ENCODE measurements at places on chromosomes 11 and 22.

DNA sequence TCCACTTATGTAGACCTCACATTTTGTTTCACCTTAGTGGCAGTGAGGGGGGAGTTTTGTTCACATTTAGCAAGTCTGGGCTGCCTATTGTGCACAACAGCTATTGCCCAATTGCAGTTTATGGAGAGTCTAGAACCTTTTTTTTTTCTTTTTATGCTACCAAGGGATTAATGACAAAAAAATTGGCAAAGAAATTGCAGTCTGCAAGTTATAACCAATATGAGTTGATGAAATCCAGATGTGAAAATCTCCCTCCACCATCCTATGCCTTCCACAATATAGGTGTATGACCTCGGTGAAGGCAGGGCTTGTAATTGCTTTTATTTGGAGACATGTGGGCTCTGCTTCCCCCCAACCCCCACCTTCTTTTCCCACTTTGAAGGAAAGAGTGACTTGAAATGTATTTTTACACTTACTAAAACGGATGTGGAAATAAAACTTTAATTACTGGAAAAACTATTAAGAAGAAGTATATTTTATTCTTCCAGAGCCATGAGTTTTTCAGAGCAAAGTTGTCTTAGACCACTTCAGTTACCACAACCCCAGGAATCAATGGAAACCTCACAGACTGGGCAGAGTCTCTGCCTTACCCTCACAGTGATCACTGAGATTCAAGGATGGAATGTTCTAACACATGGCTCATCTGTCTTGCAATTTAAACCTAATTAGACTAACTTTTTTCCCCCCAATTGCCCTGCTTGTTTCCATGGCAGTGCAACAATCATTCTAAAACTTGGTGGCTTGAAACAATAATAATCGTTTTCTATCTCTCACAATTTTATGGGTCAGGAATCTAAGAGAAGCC is 120.8 kb upstream of the SLC5A12 start:
- DNase-seq, result no peak

GRCh38 chr11:7115780-7116179 is 27.0 kb downstream of the RBMXL2 start:
- no peak for DNase-seq

- no peak for DNase-seq
Measured at GRCh38 chr22:50307890-50308596, 597 bp upstream of the PLXNB2 start.

DNA sequence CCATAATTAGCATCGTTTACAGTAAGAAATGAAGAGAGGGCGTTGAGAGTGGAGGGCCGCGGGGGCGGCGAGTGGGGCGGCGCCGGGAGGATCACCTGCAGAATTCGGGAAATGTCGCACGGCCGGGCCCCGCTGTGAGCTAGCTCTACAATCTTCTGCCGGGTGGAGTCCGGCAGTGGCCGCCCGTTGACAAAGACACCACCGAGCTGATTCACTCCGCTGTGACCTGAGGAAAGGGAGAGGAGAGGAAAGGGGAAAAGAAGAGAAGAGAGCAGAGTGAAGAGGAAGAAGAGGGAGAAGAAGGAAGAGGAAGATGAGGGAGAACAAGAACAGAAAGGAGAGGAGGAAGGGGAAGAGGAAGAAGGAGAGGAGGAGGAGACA is 8.5 kb downstream of the PAX6 start:
- DNase-seq, result no peak

- no peak for DNase-seq
Measured at GRCh38 chr11:45761659-45762058, 43.3 kb upstream of the SLC35C1 start.

DNA sequence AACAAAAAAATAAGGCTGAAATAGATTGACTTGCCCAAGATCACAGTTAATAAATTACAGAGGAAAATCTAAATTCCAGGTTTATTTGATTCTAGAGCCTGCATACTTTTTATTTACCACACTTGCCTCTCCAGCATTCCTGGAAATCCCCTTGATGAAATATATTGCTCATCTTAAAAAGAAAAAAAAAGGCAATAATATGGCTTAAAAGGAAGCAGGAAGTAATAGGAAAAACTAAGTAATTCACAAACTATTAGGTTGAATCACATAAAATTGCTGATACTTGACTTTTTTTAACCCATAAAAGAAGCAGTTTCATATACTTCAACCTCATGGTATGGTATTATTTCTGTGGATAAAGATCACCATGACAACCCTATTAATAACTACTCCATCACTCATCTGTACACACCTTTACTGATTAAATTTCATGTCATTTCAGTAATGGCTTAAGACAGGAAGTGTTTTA is 52.9 kb downstream of the COPB1 start:
- no peak for DNase-seq

Measured in CD4-positive, alpha-beta T cell treated with Interleukin-2 at 100 ng/mL for 4 hours (primary cell).